HuH-7 (cell line): ENCODE measurements at places on chromosomes 5 and 9.

DNA sequence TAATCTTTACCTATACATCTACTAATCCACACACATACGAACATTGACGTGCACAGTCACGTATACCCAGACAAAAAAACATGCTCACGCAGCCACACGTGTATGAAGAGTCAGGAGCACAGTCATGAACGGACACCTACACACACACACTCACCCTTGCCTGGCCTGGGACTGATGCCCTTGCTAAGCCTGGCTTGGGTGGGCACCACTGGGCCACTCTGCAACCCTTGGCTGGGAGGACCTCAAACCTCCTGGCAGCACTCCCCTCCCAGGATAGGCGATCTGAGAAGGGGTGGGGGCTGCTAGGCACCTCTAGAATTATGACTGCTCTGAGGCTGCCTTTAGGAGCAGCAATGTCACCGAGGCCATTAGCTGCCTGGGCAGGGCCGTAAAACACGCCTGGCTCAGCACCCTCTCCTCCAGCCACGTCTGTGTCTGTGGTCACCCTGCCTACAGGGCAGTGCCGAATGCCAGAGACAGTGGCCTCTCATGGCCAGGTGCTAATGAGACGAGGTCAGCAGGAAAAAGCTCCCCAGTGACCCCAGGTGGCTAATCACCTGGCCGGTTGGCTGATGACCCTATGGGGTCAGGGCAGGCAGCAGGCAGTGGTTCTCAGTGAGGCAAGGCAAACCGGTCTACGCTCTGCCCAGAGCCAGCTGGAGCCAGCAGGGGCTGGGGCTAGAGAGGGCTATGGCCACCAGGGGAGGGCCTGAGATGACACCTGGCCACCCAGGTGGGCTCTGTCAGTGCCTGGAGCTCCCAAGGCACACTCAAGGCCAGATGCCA, 33.7 kb upstream of the MVB12B start:
- DNase-seq, result no peak

- DNase-seq, result no peak
Observed at GRCh38 chr9:92522983-92523970, 12.5 kb downstream of the ECM2 start.

GRCh38 chr9:96317335-96317980, 15.5 kb upstream of the HSD17B3 start:
- DNase-seq, result peak; percentile 67

DNA sequence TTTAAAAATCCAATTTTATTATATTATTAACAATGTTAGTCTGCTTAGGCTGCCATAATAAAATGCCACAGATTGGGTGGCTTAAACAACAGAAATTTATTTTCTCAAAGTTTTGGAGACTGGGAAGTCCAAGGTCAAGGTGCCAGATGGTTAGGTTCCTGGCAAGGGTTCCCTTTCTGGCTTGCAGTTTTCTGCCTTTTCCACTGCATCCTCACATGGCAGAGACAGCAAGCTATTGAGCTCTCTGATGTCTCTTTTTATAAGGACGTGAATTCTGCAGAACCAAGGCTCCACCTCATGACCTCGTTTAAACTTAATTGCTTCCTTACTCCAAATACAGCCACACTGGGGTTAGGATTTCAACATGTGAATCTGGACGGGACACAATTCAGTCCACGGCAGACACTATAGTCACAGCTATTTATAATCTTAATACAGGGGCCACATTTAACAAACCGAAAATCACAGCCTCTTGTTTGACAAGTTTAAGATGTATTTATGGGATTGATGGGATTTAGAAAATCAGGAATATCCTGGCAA, 174.9 kb upstream of the PUM3 start:
- no peak for DNase-seq

DNA sequence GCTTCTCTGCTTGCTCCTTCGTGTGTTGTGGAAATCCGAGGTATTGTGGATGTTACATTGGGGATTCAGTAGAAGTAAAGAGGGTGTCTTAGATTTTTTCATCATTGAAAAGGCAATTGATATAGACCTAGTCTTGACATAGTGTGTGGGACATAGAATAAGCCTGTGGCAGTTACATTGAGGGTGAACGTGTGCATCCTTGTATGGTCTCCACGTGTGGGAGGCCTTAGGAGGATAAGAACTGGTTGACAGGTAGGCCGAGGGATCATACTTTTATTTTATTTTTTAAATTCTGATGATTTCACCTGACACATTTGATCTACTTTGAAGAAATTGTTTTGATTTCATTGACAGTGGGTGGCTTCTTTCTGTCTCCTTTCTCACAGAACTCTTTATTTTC, 17.0 kb upstream of the FAM120AOS start:
- DNase-seq, result no peak

DNA sequence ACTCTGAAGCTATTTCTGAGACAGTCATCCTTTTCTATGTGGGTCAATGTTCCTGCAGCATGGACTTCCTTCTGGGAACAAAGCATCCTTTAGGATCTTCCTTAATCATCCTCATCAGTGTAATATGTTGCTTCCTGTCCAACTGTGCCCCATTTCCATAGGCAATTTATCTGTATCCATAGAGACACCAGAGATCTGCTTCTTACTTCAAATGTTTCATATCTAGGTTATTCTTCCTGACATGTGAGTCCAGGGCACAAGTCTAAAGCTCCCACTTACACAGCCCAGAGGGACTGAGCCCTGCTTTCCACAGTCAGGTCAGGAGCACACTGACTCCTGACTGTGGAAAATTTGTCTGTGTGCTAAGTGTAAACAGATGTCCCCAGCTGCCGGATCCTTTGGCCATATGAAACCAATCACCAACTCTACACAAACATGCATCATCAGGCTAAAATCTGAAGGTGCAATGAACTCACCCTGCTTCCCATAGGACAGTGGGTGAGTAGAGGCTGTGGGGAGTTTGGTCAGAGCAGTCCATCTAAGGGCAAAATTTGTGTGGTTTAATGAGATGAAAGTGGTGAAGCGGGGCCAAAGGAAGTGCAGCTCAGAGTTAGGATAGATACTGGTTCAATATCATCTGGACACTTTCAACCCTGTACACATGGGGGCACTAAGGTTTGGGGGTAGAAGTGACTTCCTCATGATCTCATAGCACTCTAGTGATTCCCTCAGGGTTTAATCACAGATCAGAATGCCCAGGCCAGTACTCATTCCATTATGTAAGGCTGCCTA, 85.2 kb upstream of the TNC start:
- no peak for DNase-seq

DNA sequence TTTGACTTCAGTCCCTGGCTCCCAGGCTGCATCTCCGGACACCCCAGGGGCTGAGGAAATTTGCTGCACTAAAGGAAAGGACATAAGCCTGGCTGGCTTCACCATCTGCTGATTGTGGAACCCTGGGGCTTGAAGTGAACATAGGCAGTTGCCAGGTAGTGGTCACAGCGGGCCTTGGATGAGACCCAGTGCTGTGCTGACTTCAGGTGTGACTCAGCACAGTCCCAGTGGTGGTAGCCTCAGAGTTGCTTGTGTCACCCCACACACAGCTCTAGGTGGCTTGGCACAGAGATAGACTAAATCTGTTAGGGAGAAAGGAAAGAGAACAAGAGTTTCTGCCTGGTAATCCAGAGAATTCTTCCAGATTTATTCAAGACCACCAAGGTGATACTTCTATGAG, 36.1 kb upstream of the RUSC2 start:
- no peak for DNase-seq

DNA sequence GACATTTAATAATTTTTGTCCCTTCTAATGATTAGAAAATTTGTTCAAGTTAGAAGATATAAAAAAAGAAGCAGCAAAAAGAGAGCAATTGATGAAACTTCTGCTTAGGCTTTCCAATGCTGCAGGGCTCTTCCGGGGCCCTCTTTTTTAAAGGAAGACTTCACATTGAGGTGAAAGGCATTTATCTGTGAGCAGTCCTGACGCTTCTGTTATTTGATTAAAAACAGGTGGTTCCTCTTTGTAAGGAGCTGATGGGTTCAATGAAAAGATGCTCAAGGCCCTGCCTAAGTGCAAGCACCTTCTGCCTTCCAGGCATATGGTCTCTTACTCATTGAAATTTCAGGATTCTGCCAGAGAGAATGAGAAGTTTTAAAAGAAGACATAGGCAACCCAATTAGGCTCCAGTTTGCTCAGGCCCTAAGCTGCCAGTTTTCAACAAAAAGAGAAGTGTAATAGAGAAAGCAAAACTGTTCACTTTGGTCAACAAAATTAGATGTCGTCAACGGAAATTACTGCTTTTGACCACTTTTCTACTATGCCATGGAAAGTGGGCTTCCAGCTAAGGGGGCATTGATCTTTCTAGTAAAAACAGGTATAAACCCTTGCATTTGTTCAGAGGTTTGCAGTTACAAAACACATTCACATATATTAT, 100.2 kb downstream of the INSYN2B start:
- no peak for DNase-seq

GRCh38 chr5:93642526-93642925, 59.5 kb downstream of the NR2F1 start:
- DNase-seq, result no peak

GRCh38 chr5:17277907-17278306, 60.5 kb downstream of the BASP1 start:
- DNase-seq, result no peak

- no peak for DNase-seq
Observed at GRCh38 chr5:74044936-74045335, 418.9 kb downstream of the ARHGEF28 start.

DNA sequence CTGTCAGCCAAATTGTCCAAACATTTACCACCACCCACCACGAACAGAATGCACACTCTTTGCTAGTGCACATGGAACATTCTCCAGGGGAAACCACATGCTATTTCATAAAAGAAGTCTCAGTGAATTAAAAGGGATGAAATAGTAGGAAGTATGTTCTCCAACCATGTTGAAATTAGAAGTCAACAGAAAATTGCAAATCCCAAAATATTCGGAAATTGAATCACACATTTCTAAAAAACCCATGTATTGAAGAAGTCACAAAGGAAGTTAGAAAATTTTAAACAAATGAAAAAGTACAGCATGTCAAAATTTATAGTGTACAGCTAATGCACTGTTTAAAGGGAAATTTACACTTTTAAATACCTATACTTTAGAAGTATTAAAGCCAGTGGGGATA, 50.8 kb downstream of the TGFBR1 start:
- no peak for DNase-seq

- no peak for DNase-seq
Observed at GRCh38 chr9:2785060-2785950, 58.6 kb downstream of the PUM3 start.

DNA sequence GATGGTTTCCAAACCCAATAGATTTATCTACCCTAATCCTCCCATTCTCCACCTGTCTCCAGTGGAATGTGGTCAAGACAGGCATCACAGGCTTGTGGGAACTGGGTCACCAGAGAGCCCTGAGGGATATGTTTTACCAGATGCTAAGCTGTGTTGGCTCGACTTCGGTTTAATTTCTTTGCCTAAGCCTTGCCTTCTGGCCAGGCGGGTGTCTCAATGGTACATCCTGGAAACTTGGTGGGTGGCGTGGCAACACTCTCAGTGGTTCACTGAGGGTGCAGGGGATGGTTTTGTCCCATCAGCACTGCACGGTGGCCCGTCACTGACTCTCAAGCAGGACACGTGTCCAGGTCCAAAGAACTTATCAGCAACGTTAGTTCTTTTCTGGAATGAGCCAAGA, 192.2 kb downstream of the TENT4A start:
- DNase-seq, result no peak

DNA sequence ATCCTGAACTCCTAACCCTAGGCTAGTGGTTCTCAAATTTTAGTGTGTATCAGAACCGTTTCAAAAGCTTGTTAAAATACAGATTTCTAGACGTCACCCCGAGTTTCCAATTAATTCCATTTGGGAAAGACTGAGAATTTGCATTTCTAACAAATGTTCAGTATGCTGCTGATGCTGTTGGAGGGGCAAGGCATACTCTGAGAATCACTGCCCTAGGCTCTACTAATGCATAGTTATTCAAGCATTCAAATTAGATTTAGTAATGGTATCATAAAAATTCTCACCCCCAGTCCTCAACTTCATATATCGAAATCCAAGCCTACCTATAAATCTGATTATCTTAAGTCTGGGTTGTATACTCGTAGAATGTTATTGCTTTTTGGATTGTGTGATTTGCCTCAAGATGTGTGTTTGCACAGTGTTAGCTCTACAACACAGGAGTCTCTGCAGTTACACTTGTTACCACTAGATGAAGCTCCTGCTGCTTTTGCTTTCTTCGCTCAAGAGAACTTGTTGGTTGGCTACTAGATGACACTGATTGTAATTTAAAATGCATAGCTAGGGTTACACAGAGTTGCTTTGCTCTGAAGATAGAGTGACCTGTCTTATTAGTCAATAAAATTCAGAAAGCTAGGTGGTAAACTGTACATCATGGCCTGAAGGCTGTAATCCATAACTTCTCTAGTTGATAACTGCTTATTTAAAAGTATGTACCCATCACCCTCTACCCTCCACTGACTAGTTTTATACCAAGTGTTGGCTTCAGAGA, 7.5 kb upstream of the ERAP2 start:
- peak; percentile 33 for DNase-seq
